ENCODE measurements at places on chromosomes 1 and 21. TPM values are rescaled to one million over a fixed set of nuclear protein-coding genes. Genes with fewer than 3 reads are reported as not detected.

IGSF9 gene
- not detected for total RNA-seq

DNA sequence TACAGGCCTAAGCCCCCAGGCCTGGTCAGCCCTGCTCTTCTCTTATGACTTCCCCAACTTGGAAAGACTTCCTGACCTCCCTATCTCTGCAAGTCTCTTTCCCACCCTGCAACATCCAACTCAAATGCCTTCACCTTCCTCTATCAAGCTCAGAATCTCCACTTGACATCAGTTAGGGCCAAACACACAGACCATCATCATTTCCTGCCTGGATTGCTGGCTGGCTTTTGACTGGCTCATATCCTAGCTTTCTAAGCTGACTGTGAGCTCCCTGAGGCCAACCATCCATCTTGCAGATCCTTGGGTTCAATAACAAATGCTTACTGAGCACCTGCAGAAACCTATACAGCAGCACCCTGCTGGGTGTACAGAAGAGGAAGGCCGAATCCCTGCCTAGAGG is 137.3 kb upstream of the EDN2 start:
- no peak for DNase-seq

- DNase-seq: no peak
Observed at GRCh38 chr1:241533326-241534115, 1.3 kb downstream of the KMO start.

ELOVL1 gene
- 45.3 TPM for total RNA-seq

DNA sequence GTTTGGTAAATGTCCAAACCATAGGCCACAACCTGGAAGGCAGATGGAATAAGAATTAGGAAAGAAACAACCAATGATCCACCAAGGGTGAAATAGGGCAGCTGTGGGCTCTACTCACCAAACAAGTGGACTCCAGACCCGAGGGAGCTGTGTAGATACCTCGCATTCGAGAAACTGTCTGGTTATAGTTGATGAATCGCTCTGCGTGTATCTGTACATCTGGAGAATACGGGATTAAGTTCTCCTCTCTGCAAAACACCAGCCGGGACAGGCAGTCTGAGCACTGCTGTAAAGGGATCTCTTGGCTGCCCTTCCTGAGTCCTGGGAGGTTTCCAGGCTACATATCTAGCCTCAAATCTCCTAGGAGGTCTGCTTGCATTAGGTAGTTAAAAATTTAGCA is 9.4 kb upstream of the UBR4 start:
- DNase-seq: no peak

- DNase-seq: no peak
Observed at GRCh38 chr1:82778612-82779011, 977.9 kb downstream of the ADGRL2 start.
